NCI-H146 (cell line): ENCODE measurements at places on chromosomes 5 and 9.

GRCh38 chr5:157959370-157959769 is 100.4 kb upstream of the CLINT1 start:
- DNase-seq = peak; percentile 16

DNA sequence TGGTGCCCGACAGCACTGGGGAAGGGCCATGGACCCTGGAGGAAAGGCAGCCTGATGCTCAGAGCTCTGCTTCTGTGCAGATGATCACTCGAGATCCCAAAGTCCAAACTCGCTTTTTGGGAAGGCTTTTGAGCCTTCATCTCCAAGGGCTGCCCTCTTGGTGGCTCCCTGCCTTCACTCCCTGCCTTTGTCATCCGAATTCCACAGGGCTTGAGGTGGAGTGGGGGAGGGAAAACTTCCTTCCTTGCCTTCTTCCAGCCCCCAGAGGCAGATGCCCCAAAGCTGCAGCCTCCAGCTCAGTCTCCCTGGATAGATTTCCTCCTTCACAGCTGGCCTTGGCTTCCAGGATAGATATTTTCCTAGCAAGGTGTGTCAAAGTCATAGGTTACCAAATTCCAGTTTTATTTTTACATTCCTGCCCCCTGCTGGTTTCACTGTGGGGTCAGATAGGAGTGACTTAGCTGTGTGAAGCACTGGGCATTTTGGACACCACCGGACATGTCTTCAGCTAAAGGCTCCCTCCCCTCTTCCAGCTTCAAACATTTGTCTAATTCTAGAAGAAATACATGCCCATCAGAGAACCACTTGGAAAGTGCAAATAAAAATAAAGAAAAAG is 268.2 kb downstream of the HSPA4 start:
- DNase-seq = no peak

GRCh38 chr5:40834849-40835787 is at the start of gene RPL37:
RPL37 (minus strand) TSS chr5:40835222; CDS start chr5:40835185, 37 bp downstream.
- DNase-seq = peak; percentile 94

GRCh38 chr9:95952471-95952870 is 77.0 kb downstream of the ERCC6L2 start:
- no peak for DNase-seq

DNA sequence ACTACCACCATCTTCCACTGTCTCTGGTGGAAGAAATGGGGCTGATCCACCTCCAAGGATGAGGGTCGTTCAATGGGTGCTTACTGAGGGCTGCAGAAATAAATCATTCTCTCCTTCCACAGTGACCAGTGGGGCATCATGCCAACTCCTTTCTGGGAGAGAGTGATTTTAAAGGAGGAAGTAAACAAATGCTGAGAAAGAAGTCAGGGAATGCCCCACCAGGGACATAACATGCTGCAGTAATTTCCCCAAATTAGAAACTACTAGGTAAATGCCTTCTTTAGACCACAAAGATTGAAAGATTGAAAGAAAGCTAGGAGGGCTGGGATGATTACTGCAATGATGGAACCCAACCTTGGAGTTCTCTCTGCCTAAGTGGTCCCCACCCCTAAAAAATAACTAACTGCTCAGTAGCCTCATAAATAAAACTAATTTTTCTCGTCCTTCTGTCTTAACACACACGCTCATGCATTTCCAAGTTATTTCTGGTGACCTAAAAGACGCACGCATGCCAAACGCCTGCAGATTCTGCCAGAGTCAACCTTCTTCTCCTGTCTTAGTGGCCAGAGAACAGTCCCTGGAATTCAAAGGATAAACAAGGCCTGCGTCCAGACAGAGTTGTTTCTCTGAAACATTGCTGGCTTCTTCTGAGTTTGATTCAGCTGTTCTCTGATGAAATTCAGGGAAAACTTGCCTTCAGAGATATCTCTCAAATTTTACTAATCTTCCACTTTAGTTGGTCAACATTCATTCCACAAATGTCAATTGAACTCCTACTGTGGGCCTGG is 250.0 kb downstream of the NR3C1 start:
- no peak for DNase-seq

GRCh38 chr9:101848485-101848919 is 110.1 kb upstream of the GRIN3A start:
- DNase-seq = no peak

DNA sequence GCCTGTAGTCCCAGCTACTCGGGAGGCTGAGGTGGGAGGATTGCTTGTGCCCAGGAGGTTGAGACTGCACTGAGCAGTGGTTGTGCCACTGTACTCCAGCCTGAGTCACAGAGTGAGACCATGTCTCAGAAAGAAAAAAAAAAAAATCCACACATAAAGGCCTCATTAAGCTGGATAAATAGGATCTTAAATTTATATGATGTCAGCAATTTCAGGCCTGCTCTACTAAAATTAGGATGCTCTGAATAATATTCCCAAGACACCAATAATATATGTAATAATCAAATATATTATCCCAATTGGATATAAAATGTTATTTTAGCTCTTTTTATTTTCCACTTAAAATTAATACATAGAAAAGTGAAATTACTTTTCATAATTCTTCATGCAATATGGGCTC is 43.6 kb downstream of the NLN start:
- DNase-seq = no peak

GRCh38 chr9:124436320-124436719 is 13.9 kb upstream of the ADGRD2 start:
- no peak for DNase-seq

DNA sequence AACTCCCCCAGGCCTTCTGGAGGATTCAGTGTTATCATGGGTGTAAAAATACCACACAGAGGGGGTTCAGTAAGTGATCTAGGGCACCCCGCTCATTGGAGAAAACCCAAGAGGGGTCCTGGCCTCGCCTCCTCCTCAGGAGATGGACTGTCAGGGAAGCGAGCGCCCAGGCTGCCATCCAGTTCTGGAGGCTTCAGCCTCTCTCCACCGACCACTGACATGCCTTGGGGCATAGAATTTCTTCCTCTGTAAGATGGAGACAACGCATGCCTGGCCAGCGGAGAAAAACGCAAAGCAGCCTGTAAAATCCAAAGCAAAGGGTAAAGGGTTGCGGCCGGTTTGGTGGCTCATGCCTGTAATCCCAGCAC is 165.4 kb downstream of the COL23A1 start:
- no peak for DNase-seq

DNA sequence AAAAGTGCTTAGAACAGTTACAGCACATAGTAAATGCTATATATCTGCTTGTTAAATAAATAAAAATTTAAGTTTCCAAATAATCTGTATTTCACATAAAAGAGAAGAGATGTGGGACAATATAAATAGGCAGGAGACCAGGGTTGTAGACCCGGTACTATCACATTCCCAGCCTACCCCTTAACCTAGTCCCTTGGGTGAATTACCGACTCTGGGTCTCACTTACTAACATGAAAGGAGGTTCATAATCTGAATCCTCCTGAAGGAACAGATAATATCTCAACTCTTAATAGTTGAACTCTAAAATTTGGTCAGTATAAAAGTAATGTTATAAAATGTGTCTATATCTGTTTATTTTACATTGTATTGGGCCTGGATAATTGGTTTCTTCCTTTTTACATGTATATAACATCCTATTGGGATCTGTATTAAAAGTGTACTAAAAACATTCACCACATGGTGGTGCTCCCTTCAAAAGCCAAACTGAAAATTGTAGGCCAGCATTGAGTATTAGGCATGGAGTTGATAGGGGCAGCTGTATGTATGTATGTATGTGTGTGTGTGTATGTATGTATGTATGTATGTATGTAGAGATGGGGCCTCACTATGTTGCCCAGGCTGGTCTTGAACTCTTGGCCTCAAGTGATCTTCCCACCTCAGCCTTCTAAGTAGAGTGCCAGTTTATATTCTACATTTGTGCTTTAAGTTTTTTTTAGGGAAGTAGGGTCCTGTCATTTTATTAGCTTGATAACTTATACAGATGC is 64.2 kb upstream of the ABL1 start:
- DNase-seq = peak; percentile 27

GRCh38 chr9:104971511-104971910 is 43.6 kb upstream of the ABCA1 start:
- no peak for DNase-seq

GRCh38 chr9:81112627-81113452 is 576.5 kb downstream of the TLE1 start:
- no peak for DNase-seq

DNA sequence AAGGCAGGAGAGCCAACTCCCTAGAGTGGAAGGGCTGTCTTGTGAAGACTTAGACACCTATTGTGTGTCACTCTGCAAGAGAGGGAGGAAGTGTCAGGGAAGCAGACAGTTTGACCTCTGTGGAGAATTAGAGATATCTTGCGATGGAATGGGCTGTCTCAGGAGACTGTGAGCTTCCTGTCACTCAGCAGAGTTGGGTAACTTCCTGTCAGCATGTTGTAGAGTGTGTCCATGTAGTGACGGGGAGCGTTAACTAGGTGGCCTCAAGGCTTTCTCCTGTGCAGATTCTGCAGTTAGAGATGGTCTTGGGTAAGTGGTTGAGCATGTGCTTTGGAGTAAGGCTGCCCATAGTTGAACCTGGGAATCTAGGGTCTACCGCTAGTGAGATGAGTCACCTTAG is 136.5 kb downstream of the KIF4B start:
- DNase-seq = no peak

- DNase-seq = no peak
Measured at GRCh38 chr5:31768784-31769183, 129.9 kb downstream of the PDZD2 start.
